ENCODE measurements at places on chromosomes 3 and 15. TPM values are rescaled to one million over a fixed set of nuclear protein-coding genes. Genes with fewer than 3 reads are reported as not detected.

The CACNA2D2 gene
- 13.9 TPM for polyA plus RNA-seq

The ANKRD63 gene
- polyA plus RNA-seq = 0.18 TPM

The APPL1 gene
- polyA plus RNA-seq = 49.1 TPM

- DNase-seq = peak; percentile 23
These were observed 157.7 kb upstream of the FAM3D start for GRCh38 chr3:58824285-58824684.

The CPA3 gene
- polyA plus RNA-seq = 0.61 TPM

The IGSF11 gene
- 6.4 TPM for polyA plus RNA-seq

The IQCF5 gene
- not detected for polyA plus RNA-seq

- no peak for DNase-seq
These were observed 57.6 kb upstream of the BCL6 start for GRCh38 chr3:187802928-187803259.

DNA sequence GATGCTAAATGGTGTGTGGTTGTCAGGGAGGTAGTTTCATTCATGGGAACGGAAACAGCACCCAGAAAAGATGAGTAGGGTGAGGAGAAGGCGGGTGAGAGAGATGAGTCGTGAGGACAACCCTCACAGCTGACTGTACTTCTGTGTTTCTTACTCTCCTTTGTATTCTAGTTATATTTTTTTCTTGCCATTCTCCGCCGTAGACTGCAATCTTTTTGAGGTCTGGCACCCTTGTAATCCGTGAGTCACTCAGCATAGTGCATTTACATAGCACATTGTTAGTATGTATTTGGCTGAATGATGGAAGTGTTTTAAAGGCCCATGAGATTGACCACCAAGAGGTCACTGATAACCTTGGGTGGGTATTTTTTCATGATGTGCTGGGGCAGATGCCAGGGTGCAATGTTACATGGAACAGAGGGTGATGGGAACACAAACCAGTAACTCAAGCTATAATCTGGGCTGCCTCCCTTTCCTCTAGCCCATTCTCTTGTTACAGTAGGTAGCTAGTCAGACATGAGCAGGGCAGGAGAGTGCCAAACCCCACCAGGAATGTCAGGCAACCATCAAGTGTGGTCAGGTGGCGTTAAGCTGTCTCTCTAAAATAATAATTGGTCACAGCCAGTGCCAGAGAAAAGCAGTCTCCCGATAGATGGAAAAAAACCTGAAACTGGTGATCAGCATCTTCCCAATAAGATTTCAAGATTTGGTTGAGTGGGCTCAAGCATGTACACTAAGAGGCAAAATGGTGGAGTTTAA lies 18.8 kb upstream of the DGKG start:
- no peak for DNase-seq

- DNase-seq = no peak
These were observed 50.9 kb upstream of the NPHP3 start for GRCh38 chr3:132773071-132773619.

DNA sequence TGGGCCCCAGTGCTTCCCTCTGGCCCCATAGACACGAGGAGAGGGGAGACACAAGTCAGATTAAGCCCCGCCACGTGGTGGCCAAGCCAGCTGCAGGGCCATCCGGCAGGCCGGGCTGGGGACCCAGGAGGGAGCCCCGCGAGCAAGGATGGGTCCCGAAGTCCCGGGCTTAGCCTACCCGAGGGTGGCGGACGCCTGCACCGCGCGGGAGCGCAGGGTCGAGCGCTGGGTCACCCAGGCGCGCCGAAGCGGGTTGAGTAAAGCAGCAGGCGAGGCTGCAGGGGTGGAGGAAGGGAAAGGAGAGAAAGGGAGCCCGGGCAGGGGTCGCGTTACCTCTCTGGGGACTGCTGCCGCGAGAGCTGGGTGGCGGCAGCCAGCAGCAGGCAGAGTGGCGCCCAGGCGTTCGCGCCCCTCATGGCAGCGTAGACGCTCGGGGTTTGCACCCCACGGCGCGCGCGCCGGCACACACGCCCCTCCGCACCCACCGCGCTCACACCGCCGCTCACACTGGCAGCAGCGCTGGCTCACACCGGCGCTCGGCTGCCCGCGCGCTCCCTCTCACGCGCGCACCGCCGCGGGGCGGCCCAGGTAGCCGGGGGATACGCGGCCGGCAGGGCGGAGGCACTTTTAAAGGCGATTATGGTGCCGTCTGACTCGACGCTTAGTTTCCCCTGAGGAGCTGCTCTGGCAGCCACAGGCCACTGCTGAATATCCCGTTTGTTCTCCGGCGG lies at the start of gene PCOLCE2:
PCOLCE2 (minus strand) TSS at position 603 of the 731 bp plus-strand sequence; CDS start at position 416, 187 bp downstream.
- DNase-seq = peak; percentile 36

The PTPRG gene
- 87.3 TPM for polyA plus RNA-seq

DNA sequence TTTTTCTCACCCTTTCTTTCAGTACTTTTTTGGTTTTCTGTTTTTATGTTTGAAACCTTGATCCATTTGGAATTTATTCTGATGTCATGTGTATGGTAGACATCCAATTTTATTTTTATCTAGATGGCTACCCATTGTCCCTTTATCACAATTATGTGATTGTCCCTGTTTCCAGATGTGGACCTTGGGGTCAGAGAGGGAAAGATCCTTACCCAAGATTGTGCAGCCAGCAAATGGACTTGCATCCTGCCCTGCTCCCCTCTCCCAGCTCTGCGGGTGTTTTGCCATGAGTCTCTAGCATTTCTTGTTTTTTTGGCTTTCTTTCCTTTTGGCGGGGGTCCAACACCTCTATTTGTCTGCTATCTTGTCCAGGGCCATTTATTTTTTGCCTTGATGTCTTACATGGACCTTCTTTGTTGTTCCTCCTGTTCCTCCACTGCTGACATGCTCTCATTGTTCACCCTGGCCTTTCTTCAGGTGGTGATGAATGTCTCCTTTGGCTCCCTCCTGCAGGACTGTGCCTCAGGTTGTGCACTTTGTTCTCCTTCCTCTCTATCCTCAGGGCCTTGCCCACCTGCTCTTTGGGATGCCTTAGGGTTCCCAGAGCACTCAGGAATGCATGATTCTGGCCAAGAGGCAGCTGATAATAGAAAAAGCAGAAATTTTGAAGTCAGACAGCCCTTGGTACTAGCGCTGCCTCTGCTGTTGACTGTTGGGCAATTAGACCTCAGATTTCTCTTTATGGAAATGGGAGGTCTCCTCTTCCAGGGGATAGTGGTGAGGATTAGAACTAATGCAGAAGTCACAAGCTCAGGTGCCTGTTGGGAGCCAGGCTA lies 84.3 kb downstream of the EEFSEC start:
- DNase-seq = no peak
